ENCODE measurements at places on chromosomes 7 and 10.

- no peak for DNase-seq
These were observed 144.3 kb downstream of the KCNMA1 start for GRCh38 chr10:77493239-77493806.

- DNase-seq: no peak
These were observed 168.1 kb downstream of the GPR37 start for GRCh38 chr7:124597509-124597908.

- DNase-seq: no peak
These were observed 210.8 kb downstream of the DNAJB6 start for GRCh38 chr7:157547611-157548010.

GRCh38 chr7:76080204-76080603 is 32.3 kb downstream of the MDH2 start:
- no peak for DNase-seq

DNA sequence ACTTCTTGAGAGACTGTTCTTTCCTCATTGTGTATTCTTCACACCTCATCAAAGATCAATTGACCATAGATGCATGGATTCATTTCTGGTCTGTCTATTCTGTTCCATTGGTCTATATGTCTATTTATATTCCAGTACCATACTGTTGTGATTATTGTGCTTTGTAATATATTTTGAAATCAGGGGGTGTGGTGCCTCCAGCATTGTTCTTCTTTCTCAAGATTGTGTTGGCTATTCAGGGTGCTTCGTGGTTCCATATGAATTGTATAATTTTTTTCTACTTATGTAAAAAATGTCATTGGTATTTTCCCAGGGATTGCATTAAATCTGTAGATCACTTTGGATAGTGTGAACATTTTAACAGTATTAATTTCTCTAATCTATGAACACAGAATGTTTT is 106.5 kb downstream of the EPC1 start:
- DNase-seq: no peak

DNA sequence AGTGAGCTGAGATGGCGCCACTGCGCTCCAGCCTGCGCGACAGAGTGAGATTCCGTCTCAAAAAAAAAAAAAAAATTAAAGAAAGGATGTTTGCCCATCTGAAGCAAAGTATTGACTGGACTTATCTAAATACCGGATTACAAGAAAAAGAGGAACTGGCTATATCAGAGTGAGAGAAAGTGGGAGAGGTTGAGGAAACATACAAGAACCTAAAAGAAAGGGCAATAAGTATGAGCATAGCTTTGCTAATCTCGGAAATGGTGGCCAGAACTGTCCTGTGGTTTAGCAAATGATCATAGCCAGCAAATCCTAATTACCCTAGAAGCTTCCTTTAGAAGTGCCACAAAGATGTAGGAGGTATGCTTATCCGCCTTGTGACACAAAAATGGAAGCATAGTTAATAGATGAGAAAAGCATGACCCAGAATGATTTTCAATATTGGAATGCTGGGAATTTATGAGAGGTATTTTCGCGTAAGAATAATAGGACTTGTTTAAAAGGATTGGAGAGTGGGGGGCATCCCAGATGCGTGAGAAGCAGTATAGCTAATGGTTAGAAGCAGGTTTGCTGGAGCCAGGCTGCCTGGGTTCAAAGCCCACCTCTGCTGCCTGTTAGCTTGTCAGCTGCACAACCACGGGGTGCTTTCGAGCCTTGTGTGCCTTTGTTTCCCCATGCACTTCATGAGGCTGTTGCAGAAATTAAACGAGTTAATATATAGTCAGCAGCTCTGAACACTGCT is 1.2 kb upstream of the GTPBP4 start:
- peak; percentile 76 for DNase-seq

- peak; percentile 21 for DNase-seq
These were observed 5.5 kb upstream of the LIPN start for GRCh38 chr10:88754287-88754686.

DNA sequence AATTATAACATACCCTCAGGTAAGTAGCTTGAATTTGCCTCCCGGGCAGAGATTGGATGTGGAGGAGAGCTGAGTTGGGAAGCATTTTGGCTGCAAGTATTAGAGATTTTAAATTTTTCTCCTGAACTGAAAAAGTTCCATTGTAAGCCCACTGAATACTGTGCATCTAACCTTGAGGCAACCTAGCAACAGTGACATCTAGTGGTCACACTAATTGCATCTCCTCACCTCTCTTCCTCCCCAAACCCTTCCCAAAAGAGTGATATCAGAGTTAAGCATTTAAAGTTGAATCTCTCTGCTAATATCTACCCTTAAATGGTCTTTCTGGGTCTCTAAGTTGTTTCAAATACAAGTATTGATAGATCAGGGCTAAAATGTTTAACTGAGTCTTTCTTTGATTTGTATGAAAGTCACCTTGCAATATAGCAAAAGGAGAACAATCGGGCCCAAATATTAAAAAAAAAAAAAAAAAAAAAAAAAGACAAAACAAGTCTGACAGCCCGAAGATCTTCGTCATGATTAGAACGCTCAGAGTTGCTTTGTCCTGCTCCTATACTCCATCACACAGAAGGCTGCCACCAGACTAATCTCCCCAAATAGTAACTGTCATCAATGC is 40.4 kb upstream of the DLX5 start:
- DNase-seq: peak; percentile 40

DNA sequence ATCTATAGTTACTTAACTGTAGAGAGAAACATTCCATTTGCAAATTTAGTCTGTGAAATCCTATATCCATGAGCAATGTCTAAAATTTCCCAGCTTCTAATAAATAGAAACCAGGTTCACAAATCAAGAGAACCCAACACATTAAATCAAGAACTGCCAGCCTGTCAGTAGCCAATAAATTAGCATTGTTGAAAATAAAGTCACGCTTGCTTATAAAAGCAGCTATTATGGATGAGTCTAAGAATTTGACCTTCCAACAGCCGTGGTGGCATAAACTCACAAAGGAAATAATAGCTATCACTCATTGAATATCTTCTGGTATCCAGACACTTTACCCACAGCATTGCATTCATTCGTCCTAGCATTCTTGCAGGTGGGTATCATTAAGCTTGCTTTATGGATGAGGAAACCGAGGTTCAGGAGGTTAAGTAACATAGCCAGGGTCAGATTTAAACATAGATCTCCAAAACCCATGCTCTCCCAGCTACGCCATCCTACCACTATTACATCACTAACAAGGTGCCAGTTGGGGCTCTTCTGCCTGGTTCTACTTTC is 260.1 kb upstream of the YAE1 start:
- no peak for DNase-seq

DNA sequence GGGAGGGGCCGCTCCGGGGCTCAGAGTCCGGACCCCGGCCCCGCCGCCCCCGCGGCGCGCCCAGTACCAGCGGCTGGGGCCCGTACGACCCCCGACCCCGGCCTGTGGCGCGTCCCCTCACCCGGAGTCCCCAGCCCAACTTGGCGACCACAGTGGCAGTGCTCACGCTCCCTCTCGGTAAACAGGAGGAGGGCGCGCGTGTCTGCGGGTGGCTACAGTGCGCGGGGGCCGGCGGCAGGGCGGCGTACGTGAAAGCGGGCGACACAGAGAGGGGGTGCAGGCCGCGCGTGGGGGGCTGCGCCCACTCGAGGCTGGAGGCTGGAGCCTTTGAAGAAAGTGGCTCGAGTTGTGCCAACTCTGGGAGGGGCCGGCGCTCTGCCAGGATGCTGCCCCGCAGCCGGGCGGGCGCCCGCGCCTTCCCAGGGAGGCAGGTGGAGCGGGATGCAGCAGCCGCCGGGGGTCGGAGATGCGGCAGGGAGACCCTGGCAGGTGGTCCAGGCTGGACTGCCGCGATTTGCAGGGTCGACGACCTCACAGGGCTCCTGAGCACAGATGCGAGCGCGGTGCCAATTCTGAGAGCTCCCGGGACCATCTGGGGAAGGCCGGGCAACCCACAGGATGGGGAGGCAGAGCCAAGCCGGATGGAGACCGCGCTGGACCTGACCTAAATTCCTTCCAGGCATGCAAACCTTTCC is 655 bp downstream of the PTPRE start:
- DNase-seq: no peak

- no peak for DNase-seq
These were observed 58.3 kb downstream of the ST7 start for GRCh38 chr7:117011419-117012260.

GRCh38 chr7:100855515-100855914 is 3.0 kb downstream of the SLC12A9 start:
- DNase-seq: no peak

- DNase-seq: no peak
These were observed 23.2 kb upstream of the NPFFR1 start for GRCh38 chr10:70306886-70307520.

DNA sequence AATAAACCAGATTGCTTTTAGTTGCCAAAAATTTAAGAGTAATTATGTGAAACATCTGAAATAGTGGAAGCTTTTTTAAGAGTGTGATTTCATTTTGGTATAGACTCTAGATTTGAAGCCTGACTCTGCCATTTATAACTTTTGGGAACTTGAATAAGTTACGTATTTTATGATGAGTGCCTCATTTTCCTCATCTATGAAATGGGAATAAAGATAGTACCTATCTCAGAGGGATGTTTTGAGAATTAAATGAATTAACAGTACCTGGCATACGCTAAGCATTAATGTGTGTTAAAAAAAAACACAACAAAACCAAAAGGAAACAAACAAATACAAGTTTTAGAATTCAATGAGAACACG is 12.9 kb downstream of the PRKAR2B start:
- DNase-seq: no peak

- DNase-seq: no peak
These were observed 1.6 kb upstream of the KNDC1 start for GRCh38 chr10:133158437-133158755.

DNA sequence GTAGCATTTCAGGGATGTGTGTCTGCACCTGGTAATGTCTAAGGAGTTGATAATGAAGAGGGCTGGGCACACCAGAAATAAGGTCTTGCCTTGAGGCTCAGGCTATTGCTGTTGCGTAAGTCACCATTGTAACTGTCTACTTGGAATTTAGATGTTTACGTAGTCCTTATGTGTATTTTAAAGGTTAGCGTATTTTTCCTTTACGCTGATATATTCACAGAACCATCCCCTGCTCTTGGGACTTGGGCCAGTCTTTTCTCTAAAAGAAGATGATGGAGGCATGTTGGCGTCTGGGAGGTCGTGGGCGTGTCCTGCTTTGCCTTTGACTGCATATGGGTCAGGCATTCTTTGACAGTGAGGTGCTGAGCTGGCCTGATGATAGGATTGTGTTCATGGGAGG is 14.7 kb downstream of the WDR37 start:
- no peak for DNase-seq

GRCh38 chr7:37455081-37455480 is 6.4 kb upstream of the ELMO1 start:
- DNase-seq: no peak

GRCh38 chr7:69130396-69130795 is 467.9 kb upstream of the AUTS2 start:
- no peak for DNase-seq

GRCh38 chr10:990808-991207 is 2.6 kb downstream of the GTPBP4 start:
- DNase-seq: no peak

- peak; percentile 13 for DNase-seq
These were observed 122.5 kb upstream of the C1QL3 start for GRCh38 chr10:16644146-16644545.

- no peak for DNase-seq
These were observed 16.8 kb downstream of the VIM start for GRCh38 chr10:17244700-17245365.

DNA sequence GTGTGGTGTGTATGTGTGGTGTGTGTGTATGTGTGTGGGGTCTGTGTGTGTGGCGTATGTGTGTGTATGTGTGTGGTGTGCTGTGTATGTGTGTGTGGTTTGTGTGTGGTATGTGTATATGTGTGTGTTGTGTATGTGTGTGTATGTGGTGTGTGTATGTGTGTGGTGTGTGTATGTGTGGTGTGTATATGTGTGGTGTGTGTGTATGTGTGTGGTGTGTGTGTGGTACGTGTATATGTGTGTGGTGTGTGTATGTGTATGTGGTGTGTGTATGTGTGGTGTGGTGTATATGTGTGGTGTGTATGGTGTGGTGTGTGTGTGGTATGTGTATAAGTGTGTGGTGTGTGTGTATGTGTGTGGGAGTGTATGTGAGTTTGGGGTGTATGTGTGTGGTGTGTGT is 428.7 kb downstream of the PAXIP1 start:
- DNase-seq: no peak

- no peak for DNase-seq
These were observed 63.8 kb downstream of the REEP3 start for GRCh38 chr10:63585041-63585440.

GRCh38 chr10:110946496-110946895 is 27.1 kb downstream of the SHOC2 start:
- no peak for DNase-seq

- no peak for DNase-seq
These were observed 567.7 kb downstream of the ETV1 start for GRCh38 chr7:13421776-13422175.

- DNase-seq: no peak
These were observed 509.7 kb upstream of the PODXL start for GRCh38 chr7:132065989-132066603.

GRCh38 chr10:62638062-62638477 is 166.4 kb upstream of the ADO start:
- no peak for DNase-seq

- DNase-seq: no peak
These were observed 295.0 kb upstream of the DKK1 start for GRCh38 chr10:52019077-52019555.

DNA sequence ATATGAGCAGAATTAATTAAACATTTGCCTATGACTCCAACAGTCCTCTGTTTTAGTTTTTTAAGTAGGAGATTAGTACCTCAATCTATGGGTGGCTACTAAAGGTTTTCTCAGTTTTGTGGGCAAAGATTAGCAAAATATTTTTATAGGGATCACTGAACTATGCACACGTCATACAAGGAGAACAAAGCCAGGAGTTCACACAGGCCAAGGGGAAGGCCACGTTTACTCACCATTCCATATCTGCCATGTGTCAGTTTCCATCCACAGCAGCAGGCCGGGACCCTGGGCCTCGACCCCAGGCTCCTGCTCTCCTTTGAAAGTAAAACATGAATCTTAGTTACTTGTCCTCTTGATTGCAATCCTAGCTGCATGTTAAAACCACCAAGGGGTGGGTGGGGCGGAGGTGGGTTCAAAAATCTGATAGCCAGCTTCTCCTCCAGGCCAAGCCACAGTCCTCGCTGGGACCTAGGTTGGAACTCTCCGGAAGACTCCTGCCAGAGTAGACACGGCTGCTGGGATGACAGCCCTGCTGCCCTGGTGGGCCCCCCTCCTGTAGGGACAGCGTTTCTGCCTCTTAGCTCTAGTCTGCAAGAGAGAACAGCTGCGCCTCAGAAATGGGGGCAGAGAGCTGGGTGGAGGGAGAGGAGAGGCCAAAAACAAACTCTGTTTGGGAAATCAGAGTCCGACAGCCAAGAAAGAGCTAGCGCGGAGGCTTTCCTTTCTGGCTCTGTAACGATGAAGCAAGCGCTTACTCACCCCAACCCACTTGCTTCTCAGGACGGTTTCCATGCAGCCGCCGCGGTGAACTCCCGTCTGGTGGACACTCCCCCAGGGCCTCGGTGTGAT is 35.6 kb downstream of the PITRM1 start:
- DNase-seq: no peak
